ENCODE measurements at places on chromosomes 16 and 17.

- H3K36me3 ChIP-seq = peaks cover 17% of the 10 kb centered on the region
Observed at GRCh38 chr17:7856011-7856810, 1.1 kb downstream of the NAA38 start.

- H3K4me3 ChIP-seq = no peak overlapping the region
- peaks cover 51% of the 10 kb centered on the region for H3K27me3 ChIP-seq
- H3K27ac ChIP-seq = no peak overlapping the region
Observed at GRCh38 chr17:60151355-60151754, 1.6 kb downstream of the CA4 start.

DNA sequence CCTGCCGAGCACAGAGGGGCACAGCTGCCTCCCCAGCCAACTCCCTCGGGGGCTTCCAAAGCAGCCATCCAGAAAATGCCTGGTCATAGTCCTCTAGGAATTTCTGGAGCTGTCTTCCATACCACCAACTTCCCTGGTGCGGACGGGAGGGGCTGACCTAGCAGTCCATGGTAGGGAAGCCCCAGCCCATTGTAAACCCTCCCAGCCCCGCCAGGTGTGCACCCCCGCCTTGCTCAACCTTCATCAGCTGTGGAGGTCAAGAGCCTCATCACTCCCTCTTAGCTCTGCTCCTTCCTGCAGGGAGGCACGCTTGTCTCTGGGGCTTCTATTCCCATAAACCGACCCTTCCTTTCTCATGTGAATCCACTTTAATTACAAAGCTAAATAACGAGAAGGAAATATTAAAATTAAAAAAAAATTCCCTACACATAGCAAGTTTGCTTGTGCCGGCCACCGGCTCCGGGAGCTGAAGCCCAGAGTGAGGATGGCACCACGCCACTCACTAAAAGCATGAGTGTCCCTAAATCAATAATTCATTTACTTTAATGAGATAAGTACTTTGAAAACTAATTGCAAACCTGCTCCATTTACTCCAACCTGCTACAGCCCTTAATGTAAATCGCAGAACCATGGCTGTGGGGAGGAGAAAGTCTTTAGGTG, 181.4 kb downstream of the ENGASE start:
- peaks cover 13% of the 10 kb centered on the region for H3K27me3 ChIP-seq

- peaks cover 8% of the 10 kb centered on the region for H3K4me1 ChIP-seq
- no peaks in the 10 kb centered on the region for H3K36me3 ChIP-seq
- no peak overlapping the region for H3K4me3 ChIP-seq
- no peaks in the 10 kb centered on the region for H3K27me3 ChIP-seq
- no peak overlapping the region for H3K27ac ChIP-seq
Observed at GRCh38 chr17:40470932-40471828, 27.9 kb downstream of the IGFBP4 start.

All from CD4-positive, alpha-beta T cell (primary cell).